NCI-H1694 treated with DMSO at 0.1 percent for 48 hours (cell line): ENCODE measurements at places on chromosomes 3 and 15.

- no peak for DNase-seq
These were observed 16.8 kb upstream of the SMAD3 start for GRCh38 chr15:67048281-67049279.

GRCh38 chr15:66955871-66956585 lies 109.4 kb upstream of the SMAD3 start:
- no peak for DNase-seq

GRCh38 chr3:158789592-158789991 lies 12.3 kb upstream of the MFSD1 start:
- DNase-seq: peak; percentile 53

- DNase-seq: peak; percentile 84
These were observed 144.9 kb downstream of the MEGF11 start for GRCh38 chr15:66108483-66109265.
